ENCODE measurements at places on chromosomes 4 and X. TPM values are rescaled to one million over a fixed set of nuclear protein-coding genes. Genes with fewer than 3 reads are reported as not detected.

GRCh38 chr4:100288811-100289529 lies 98.7 kb upstream of the DDIT4L start:
- H3K36me3 ChIP-seq: no peaks in the 10 kb centered on the region
- H3K4me1 ChIP-seq: peaks cover 67% of the 10 kb centered on the region
- H3K27ac ChIP-seq: no peak overlapping the region
- H3K4me3 ChIP-seq: no peak overlapping the region

GRCh38 chrX:24145303-24146186 lies 4.0 kb upstream of the ZFX start:
- peak overlapping the region; percentile 99 for H3K27ac ChIP-seq
- peaks cover 26% of the 10 kb centered on the region for H3K4me1 ChIP-seq
- no peaks in the 10 kb centered on the region for H3K27me3 ChIP-seq

STBD1 gene
- total RNA-seq: 30.8 TPM

DNA sequence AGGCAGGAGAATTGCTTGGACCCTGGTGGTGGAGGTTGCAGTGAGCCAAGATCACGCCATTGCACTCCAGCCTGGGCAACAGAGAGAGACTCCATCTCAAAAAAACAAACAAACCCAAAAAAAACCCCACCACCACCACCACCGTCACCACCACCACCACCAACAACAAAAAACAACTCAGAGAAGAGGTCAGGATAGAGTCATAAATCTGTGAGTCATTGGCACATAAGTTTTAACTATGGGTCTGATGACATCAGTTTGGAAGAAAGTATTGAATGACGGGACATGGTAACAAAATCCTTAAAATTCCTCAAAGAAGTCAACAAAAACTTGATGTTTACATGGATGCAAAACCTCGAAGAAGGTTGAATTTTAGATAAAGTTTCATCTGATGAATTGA lies 288.0 kb upstream of the SFRP2 start:
- no peak for DNase-seq
- H3K4me1 ChIP-seq: no peaks in the 10 kb centered on the region
- H3K36me3 ChIP-seq: no peaks in the 10 kb centered on the region

HS6ST2 gene
- total RNA-seq: not detected

SLC26A1 gene
- not detected for total RNA-seq

GRCh38 chr4:3349116-3349515 lies 56.3 kb downstream of the RGS12 start:
- no peaks in the 10 kb centered on the region for H3K27me3 ChIP-seq
- DNase-seq: no peak
- H3K27ac ChIP-seq: no peak overlapping the region

F8A2 gene
- total RNA-seq: not detected

GRCh38 chr4:53886090-53886489 lies 178.3 kb downstream of the CHIC2 start:
- no peaks in the 10 kb centered on the region for H3K4me1 ChIP-seq
- no peaks in the 10 kb centered on the region for H3K36me3 ChIP-seq
- no peak overlapping the region for H3K4me3 ChIP-seq
- no peaks in the 10 kb centered on the region for H3K27me3 ChIP-seq
- no peak overlapping the region for H3K27ac ChIP-seq

DNA sequence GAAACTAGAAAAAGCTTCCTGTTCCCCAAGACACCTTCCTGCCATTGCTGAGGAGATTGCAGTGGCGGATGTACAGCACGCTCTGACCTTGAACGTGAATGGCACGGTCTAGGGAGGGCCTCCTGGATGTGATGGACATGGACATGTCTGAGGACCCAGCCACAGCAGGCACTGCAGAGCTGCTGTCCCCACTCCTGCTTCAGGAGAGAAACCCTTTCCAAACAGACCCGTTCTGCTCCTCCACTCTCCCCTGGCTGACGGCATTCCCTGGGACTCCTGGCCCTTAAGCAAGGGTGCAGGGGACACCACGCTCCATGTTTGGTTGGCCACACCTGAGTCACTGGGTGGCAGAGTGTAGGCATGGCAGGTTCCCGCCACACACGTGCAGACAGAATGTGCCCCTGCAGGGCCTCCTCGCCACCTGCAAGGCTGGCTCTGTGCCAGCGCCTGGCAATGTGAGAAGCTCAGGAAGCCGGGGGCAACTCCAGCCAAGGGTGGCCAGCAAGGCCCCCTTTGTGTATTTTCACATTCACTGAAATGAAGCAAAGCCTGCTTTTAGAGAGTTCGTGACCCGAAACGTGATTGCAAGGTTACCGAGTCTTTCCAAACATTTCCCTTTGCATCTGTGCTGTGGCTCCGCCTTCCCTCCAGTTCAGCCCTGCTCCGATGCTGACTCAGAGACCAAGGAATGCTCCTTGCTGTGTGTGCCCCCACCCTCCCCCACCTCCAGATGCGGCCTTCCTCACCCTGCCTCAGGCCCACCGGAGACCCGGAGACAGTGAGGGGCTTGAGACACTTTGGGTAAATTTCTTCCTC lies 46.1 kb downstream of the HTRA3 start:
- no peaks in the 10 kb centered on the region for H3K27me3 ChIP-seq
- H3K4me3 ChIP-seq: no peak overlapping the region
- no peaks in the 10 kb centered on the region for H3K36me3 ChIP-seq
- peaks cover 20% of the 10 kb centered on the region for H3K4me1 ChIP-seq
- DNase-seq: peak; percentile 54
- no peak overlapping the region for H3K27ac ChIP-seq

DNA sequence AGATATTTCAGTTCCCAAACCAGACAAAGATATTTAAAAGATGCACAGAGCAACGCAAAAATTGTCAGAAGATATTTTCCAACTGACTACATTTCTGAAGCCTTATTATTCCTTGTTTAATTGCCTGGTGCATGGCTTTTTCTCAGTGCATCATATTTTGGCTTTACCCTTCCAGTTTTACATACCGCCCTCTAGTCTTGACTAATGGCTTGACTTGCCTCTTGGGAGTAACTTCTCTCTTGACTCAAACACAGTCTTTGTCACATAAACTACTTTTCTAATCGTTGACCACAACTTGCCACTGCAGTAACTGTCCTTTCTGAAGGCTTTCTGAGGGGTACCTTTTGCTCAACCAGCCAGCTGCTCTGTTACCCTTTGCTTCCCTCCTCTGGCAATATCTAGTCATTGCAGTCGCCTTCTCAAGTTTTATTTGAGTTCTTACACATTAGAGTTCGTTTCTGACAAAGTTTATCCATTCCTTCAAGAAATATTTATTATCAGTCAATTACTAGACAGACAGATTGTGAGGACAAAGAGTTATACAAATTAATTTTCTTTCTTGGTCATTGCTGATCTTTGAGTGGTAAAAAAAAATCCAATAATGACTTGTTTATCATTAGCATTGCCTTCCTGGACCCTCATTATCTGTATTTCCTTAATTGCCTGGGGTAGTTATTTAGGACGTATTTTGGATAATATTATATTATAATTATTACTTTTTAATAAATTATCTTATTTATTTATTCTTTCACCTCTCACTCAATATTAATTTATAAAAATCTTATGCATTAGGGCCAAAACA lies 506.9 kb upstream of the PCDH10 start:
- no peak overlapping the region for H3K4me3 ChIP-seq
- H3K27ac ChIP-seq: no peak overlapping the region
- H3K27me3 ChIP-seq: no peaks in the 10 kb centered on the region
- H3K36me3 ChIP-seq: no peaks in the 10 kb centered on the region
- no peaks in the 10 kb centered on the region for H3K4me1 ChIP-seq
- DNase-seq: no peak

PCSK1N gene
- total RNA-seq: not detected

GRCh38 chrX:8341814-8342590 lies 122.6 kb upstream of the VCX3B start:
- H3K36me3 ChIP-seq: no peaks in the 10 kb centered on the region
- no peaks in the 10 kb centered on the region for H3K4me1 ChIP-seq
- peak; percentile 53 for DNase-seq
- peak overlapping the region; percentile 26 for H3K27ac ChIP-seq
- no peaks in the 10 kb centered on the region for H3K27me3 ChIP-seq
- H3K4me3 ChIP-seq: no peak overlapping the region

DNA sequence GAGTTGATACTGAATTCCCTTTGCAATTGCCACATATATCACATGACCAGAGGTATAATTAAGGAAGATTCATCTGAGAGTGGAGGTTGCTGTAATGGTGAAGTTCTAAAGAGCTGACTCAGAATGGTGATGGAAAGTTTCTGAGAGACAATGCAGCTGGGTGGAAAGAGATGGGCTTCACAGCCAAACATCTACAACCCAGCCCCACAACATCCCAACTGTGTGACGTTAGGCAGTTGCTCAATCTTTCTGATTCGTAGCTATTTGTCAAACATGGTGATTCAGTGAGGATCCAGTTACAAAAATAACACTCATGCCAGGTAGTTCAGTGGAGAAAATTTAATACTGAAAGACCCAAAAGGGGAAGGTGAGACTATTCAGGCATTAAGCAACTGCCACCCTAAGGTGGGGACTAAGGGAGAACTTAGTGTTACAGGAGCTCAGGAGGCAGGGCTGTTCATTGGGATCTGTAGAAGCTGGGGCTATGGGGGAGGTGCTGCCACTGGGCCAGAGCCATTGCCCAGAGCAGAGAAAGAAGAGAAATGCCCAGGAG lies 6.9 kb upstream of the AFF1 start:
- H3K4me1 ChIP-seq: peaks cover 16% of the 10 kb centered on the region
- H3K27ac ChIP-seq: peak overlapping the region; percentile 91
- no peak overlapping the region for H3K4me3 ChIP-seq
- H3K27me3 ChIP-seq: no peaks in the 10 kb centered on the region
- DNase-seq: peak; percentile 84

DNA sequence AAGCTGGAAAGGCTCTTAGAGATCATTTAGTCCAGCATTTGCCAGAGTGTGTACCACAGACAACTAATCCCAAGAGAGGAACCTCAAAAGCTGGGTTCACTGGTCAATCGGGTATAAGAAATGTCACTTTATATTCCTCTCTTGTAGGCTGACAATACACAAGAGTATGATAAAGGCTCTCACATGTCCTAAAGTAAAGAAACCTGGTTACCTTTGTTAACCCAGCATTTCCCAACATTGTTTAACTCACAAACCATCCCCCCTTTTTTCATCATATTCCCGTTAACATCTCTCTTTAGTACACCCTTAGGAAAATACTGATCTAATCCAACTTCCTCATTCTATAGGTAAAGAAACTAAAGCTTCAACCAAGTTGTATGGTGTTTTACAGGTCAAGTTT lies 74.4 kb downstream of the MBNL3 start:
- no peak overlapping the region for H3K4me3 ChIP-seq
- H3K27ac ChIP-seq: no peak overlapping the region
- no peak for DNase-seq
- no peaks in the 10 kb centered on the region for H3K36me3 ChIP-seq
- H3K4me1 ChIP-seq: no peaks in the 10 kb centered on the region

SYN1 gene
- total RNA-seq: 0.22 TPM

GRCh38 chrX:27863809-27864208 lies 56.0 kb downstream of the MAGEB10 start:
- no peaks in the 10 kb centered on the region for H3K4me1 ChIP-seq
- DNase-seq: no peak
- no peaks in the 10 kb centered on the region for H3K36me3 ChIP-seq
- H3K27me3 ChIP-seq: no peaks in the 10 kb centered on the region
- no peak overlapping the region for H3K4me3 ChIP-seq
- no peak overlapping the region for H3K27ac ChIP-seq

DNA sequence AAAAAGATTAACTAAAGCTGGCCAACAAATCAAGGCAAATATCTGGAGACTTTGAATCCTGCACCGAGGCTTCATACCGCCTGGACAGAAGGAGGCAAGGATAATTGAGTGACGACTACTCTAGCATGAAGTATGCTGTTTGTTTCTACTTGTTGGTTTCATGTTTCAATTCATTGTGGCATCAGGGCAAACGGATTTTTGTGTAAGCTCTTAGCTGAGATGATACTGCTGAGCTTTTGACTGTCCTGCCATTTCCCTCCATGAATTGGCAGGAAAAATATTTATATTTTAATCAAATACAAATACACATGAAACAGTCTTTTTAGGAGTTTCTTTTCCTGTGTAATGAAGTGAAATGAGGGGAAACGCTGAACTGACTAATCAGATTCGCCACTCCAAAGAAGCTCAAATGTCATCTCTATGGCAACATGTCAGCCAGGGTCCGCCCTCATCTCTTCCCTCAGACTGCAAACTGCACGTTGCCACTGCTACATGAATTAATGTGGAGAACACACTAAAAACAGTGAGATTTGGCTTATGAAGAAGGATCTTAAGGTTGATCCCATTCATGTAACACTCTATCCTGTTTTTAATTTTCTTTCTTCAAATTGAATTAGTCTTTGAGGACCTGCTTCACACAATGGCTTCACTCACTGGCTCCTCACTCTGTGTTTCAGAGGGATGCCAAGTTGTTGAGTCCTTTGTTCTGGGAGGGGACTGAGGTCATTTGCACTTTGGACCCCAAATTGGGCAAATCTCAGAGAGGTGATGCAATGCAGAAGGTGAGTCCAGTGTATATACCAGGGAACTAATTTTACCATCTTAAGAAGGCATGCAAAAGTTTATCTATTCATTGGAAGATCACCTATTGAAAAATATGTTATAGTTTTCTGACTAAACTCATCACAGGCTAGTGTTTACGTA lies 149.6 kb upstream of the MID1 start:
- no peaks in the 10 kb centered on the region for H3K36me3 ChIP-seq
- H3K4me1 ChIP-seq: no peaks in the 10 kb centered on the region
- H3K4me3 ChIP-seq: no peak overlapping the region

GRCh38 chr4:61004651-61005170 lies 195.4 kb upstream of the ADGRL3 start:
- H3K27me3 ChIP-seq: no peaks in the 10 kb centered on the region
- H3K4me1 ChIP-seq: no peaks in the 10 kb centered on the region
- DNase-seq: no peak
- no peaks in the 10 kb centered on the region for H3K36me3 ChIP-seq

- no peaks in the 10 kb centered on the region for H3K27me3 ChIP-seq
- H3K36me3 ChIP-seq: no peaks in the 10 kb centered on the region
- H3K27ac ChIP-seq: no peak overlapping the region
- no peak overlapping the region for H3K4me3 ChIP-seq
These were observed 51.1 kb downstream of the UGT2B7 start for GRCh38 chr4:69147334-69147733.

SLC25A53 gene
- 9.0 TPM for total RNA-seq

HDX gene
- total RNA-seq: not detected

PTPN13 gene
- total RNA-seq: 0.87 TPM

GRCh38 chrX:104309169-104309568 lies 54.4 kb upstream of the ESX1 start:
- H3K36me3 ChIP-seq: no peaks in the 10 kb centered on the region
- DNase-seq: no peak
- H3K27me3 ChIP-seq: no peaks in the 10 kb centered on the region
- H3K4me1 ChIP-seq: no peaks in the 10 kb centered on the region

DNA sequence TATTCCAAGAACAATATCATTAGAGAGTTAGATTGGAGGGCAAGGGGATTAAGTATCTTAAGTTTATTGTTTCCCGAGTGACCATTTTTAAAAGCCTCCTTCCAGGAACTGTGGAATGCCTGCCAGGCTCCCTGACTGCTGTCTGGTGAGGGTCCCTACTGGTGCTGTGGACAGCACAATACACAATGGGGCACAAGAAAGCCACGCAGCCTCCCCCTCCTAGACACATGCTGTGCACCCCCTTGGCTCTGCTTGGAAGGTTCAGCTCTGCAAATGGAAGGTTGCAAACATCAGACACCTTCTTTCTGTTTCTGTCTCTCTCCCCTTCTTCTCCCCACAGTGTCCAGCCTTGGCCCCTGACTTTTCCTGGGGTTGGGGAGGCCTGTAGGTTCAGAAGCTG lies 153.2 kb downstream of the SHROOM3 start:
- H3K27me3 ChIP-seq: no peaks in the 10 kb centered on the region
- no peak overlapping the region for H3K4me3 ChIP-seq
- H3K27ac ChIP-seq: no peak overlapping the region
- no peak for DNase-seq
- H3K36me3 ChIP-seq: no peaks in the 10 kb centered on the region
- peaks cover 10% of the 10 kb centered on the region for H3K4me1 ChIP-seq

GRCh38 chr4:151955721-151956380 lies 195.0 kb upstream of the GATB start:
- H3K4me3 ChIP-seq: no peak overlapping the region
- no peaks in the 10 kb centered on the region for H3K36me3 ChIP-seq
- H3K4me1 ChIP-seq: peaks cover 16% of the 10 kb centered on the region
- no peaks in the 10 kb centered on the region for H3K27me3 ChIP-seq
- no peak for DNase-seq

Data from gastrocnemius medialis (tissue), 4 donors.